AG09319 (cell line): ENCODE measurements at places on chromosomes 2 and 18.

DNA sequence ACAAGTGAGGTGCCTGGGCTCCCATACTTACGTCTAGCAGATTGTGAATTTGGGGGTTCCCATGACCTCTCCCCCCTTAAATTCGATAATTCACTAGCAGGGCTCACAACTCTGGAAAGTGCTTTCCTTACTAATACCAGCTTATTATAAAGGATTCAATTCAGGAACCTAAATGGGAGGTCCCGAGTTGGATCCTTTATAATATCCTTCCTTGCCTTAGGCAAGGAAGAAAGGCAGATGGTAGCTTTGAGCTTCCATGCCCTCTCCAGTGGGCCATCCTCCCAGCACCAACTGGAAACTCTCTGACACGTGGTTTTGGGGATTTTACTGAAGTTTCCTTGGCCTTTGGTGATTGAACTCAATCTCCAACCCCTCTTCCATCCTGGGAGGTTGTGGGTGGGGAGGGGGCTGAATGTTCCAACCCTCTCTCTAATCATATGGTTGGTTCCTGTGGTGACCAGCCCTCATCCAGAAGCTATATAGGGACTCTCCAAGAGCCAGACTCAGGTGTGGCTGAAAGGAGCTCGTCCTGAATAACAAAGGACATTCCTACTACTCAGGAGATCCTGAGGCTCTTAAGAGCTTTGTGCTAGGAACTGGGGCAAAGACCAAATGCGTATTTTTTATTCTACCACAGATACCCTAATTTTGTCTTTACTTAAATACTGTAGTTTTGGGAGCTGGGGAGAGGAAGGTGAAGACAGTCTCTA, 62.2 kb downstream of the HAUS1 start:
- no peak for DNase-seq

DNA sequence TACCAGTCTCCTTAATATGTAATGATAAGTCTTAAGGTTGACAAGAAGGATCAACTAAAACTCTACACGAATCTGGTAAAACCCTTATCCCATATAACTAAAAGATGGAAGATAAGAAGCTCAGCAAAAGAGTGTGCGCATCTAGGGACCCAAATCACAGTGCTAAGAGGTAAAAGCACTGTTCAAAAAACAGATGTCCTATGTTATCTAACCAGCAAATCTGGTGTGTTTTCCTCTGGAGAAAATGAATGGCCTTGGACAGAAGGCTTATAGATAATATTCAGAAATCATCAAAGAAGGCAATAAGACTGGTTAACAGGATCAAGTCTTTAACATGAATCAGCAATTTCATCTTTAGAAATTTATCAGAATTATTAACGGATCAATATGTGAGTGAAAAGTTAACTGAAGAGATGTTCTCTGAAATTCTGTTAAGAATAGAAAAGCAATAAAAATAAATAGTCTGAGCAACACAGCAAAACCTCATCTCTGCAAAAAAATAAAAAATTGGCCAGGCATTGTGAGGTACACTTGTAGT, 47.1 kb downstream of the RPRD1A start:
- no peak for DNase-seq

DNA sequence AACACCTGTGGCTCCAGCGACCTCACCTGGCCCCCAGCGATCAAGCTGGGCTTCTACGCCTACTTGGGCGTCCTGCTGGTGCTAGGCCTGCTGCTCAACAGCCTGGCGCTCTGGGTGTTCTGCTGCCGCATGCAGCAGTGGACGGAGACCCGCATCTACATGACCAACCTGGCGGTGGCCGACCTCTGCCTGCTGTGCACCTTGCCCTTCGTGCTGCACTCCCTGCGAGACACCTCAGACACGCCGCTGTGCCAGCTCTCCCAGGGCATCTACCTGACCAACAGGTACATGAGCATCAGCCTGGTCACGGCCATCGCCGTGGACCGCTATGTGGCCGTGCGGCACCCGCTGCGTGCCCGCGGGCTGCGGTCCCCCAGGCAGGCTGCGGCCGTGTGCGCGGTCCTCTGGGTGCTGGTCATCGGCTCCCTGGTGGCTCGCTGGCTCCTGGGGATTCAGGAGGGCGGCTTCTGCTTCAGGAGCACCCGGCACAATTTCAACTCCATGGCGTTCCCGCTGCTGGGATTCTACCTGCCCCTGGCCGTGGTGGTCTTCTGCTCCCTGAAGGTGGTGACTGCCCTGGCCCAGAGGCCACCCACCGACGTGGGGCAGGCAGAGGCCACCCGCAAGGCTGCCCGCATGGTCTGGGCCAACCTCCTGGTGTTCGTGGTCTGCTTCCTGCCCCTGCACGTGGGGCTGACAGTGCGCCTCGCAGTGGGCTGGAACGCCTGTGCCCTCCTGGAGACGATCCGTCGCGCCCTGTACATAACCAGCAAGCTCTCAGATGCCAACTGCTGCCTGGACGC, 4.9 kb downstream of the GPR35 start:
- DNase-seq: no peak

DNA sequence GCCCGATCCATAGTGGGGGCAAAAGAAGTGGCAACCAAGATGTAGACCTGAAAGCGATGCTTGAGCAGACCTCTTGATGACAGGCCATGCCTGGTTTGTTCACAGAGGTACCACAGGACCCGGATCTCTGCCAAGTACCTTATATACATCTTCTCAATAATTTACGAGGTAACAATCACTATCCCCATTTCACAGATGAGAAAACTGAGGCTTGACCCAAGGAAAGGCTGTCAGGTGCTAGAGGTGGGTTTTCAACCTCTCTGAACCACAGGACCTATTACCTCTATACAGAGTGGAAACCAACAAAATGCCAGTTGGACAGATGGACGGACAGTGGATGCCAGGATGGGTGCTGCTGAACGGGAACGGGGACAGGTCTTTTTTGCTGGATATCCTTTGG, 13.8 kb upstream of the DIS3L2 start:
- no peak for DNase-seq

- DNase-seq: no peak
Measured at GRCh38 chr2:12151716-12152115, 405.3 kb downstream of the LPIN1 start.

GRCh38 chr2:96205888-96206287, 2.7 kb downstream of the STARD7 start:
- no peak for DNase-seq

GRCh38 chr2:216379977-216380376, 7.7 kb upstream of the MARCHF4 start:
- no peak for DNase-seq

GRCh38 chr2:236883819-236884218, 201.9 kb upstream of the COPS8 start:
- DNase-seq: no peak

DNA sequence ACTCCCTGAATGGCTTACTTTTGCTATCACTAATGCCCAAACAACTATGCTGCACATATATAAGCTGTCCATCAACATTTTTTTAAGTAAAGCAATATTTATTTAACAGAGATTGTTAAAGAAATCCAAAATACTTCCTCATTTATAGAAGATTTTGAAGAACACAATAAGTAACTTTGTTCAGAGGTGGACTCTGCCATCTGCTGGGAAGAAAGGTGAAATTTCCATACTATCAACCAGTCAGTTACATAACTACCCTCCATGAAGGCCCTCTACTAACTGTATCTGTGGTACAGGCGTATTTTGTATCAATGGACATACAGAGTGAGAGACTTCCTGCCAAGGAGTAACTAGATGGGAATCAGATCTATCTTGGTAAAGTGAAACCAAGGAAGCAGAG, 106.0 kb downstream of the DTNB start:
- no peak for DNase-seq

GRCh38 chr2:159921752-159922404, 123.9 kb upstream of the CD302 start:
- no peak for DNase-seq

DNA sequence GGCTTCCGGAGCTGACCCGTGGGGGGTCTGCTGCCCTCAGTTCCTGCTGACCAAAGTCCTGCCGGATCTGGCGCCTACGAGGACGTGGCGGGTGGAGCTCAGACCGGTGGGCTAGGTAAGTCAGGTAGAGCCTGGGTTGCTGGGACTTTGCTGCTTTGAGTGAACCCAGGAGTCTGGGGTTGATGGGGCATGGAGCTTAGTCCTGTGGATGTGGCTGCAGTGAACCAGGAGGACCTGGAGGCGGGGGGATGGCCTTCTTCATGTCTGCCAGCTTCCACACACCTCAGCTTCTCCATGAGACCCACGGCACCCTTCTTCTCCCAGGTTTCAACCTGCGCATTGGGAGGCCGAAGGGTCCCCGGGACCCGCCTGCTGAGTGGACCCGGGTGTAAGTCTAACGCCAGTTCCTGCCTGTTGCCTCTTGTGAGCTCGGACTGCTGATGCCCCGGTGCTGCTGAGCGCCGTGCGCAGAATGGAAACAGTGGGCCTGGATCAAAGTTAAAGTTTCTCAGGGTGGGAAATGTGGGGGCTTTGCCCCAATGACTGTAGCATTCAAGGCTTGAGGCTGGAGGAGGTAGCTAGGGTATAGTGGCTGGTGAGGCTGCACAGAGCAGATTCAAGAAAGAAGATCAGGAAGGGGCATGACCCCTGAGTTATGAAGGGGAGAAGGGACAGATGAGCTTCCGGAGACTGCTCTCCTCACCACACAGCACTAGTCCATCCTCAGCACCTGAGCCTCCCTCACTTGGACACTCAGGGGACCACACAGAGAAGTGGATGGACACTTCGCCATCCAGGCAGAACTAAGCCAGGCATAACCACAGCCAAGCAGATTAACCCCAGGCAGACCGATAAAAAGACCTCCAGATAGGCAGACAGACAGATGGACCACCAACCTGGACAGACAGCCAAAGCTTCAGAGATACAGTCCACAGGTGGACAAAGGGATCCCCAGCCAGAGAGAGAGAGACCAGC, 17.3 kb downstream of the PTPN18 start:
- DNase-seq: no peak
